AG04450 (cell line): ENCODE measurements at places on chromosomes 12 and 14.

- DNase-seq: no peak
Measured at GRCh38 chr12:128844031-128844635, 9.1 kb upstream of the GLT1D1 start.

- no peak for DNase-seq
Measured at GRCh38 chr12:57875753-57876547, 29.4 kb upstream of the CTDSP2 start.

GRCh38 chr12:47718531-47718930, 6.8 kb downstream of the ENDOU start:
- no peak for DNase-seq

DNA sequence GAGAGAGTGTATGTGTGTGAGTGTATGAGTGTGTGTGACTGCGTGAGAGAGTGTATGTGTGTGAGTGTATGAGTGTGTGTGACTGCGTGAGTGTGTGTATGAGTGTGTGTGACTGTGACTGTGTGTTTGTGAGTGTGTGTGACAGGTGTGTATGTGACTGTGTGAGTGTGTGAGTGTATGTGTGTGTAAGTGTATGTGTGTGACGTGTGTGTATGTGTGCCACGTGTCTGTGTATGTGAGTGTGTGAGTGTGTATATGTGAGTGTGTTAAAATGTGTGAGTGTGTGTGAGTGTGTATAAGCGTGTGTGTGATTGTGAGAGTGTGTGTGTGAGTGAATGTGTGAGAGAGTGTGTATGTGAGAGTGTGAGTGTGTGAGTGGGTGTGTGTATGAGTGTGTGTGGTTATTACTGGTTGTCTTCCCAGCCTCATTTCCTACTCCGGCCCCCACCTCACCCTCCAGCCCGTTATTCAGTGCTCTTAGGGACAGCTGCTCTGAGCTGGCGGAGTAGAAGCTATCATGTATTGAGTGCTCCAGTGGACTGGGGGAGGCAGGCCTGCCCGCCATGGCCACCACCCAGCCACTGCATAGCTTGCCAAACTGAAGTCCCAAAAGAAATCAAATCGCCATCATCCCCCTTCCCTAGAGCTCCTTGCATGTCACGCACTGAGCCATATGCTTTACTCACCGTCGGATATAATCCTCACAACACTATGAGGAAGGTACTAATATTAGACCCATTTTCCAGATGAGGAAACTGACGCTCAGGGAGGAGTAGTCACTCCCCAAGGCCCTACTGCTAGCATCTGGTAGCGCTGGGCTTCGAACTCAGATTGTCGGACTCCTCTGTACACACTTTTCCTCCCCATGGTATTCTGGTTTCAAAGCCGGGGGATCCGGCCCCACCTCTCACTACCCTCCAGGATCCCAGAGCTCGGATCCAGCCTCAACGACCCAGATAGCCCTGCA, 10.3 kb upstream of the MYL2 start:
- no peak for DNase-seq

DNA sequence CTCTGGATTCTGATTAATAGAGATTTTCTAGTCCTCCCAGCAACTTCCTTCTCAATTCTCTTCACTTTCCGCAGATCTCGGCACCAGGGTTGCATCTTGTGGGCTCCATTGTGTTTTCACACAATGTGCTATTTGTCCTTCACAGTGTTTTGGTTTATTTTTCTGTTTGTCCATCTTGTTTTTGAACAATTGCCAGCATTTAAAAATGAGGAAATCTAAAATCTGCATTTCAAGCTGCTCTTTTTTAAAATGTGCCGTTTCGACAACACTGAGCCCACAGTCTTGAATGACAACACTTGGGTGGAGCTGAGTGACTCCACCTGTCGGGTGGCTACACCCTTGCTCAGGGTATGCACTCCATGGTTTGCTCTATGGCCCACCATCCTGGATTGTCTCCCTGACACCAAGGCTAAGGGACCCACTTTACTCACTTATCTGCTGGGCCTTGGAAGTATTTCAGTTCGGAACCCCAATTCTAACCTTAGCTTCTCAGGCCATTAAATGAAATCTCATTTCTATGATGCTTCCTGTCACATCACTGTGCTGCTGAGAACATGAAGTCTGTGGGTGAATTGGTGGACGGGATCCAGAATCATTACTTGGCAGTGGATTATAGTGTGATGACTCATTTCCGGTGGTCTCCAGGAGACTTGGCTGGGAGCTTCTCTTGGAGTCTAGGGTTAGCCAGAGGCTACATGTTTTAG, 3.4 kb upstream of the MYRFL start:
- DNase-seq: peak; percentile 24

DNA sequence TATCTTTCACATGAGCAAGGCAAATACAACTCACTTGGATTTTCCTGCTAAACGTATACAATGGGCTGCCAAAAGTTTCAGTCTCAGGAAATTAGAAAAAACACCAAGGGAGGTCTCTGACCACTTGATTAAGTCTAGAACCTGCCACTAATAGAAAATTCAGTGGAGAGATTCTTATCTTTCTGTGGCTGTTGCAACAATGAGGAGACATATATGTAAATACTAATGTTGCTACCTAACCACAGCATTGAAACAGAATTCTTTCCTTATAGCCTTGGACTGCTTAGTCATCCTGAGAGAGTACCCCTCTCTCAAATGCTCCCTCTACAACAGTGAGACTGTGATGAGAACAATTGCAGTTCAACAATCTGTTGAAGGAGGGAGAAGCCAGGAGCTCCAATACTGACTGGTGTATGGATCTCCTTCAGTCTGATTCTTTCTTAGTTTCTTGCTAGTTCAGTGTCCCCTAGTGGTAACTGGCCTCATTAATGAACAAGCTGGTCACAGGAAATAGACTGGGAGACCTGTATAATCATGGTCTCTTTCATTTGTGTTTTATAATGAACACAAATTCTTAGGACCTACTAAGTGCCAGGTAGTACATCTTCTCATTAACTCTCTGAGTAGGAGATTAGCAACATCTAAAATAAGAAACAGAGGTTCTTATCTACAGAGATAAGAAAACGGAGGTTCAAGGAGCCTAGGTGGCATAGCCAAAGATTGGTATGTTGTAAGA, 164.5 kb downstream of the SLC38A4 start:
- DNase-seq: peak; percentile 85

- no peak for DNase-seq
Measured at GRCh38 chr14:68736471-68736871, 56.4 kb downstream of the ZFP36L1 start.

GRCh38 chr14:48323665-48324064, 648.3 kb upstream of the MDGA2 start:
- DNase-seq: no peak

GRCh38 chr12:59594943-59595500, 807 bp upstream of the SLC16A7 start:
- DNase-seq: no peak

DNA sequence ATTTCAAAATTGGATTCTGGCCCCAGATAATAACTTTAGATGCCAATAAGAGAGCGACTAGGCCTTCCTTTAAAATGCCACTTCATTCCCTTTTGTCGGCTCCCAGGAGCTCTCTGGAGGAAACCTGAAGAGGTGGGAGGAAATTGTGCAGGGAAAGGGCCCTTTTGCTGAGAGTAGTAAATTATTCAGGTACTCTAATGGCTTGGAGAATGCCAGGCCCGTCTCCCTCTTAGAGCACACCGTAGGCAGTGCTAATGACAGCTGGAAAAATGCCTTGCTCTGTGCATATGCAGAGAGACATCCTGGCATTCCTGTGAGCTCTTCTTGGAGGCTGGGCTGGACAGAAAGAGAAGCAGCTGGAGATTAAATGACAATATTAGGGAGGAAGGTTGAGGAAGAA, 115.0 kb upstream of the RPH3A start:
- no peak for DNase-seq

DNA sequence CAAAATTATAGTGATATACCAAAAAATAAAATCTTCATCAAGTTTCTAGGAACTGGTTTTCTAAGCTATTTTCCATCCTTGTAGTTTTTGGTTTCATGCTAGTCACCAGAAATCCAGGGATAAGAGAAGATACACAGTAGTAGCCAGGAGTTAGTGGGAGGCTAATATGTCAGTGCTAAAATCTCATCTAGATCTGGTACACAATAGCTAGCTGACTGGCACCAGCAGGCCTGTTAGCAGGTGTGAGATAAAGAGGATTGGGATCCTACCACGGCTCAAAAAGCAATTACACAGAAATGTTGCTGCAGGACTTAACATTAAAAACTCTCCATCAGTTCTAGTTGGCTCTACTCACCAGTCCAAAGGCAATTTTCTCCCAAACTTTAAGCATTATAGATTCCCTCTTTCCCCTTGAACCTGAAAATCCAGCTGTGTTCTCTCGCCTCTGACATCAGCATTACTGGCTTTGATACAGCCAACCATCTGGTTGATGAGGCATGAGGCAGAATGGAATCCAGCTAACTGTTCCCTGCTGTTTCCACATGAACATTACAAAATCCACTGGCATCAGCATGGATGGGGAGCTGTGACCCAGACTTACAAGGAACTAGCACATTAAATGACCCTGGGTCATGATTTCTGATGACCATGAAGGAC, 41.8 kb upstream of the CCDC196 start:
- no peak for DNase-seq

DNA sequence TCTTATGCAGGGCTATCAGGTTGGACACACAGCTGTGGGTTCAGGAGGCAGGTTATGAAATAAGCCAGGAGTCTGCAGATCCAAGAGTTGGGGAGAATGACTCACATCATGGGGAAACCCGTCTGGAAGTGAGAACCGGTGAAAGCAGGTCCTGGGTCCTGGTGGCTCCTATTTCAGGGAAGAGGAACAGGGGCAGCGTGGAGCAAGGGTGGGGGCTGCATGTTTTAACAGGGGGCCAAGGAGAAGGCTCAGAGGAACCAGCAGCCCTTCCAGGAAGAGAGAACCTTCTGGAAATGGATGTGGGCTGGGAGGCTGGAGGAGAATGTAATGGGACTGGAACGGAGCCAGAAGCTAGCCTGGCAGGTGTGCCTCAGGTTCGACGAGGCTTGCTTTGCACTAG, 7.8 kb upstream of the KRT74 start:
- DNase-seq: no peak
